ENCODE measurements at places on chromosomes 2 and 18.

DNA sequence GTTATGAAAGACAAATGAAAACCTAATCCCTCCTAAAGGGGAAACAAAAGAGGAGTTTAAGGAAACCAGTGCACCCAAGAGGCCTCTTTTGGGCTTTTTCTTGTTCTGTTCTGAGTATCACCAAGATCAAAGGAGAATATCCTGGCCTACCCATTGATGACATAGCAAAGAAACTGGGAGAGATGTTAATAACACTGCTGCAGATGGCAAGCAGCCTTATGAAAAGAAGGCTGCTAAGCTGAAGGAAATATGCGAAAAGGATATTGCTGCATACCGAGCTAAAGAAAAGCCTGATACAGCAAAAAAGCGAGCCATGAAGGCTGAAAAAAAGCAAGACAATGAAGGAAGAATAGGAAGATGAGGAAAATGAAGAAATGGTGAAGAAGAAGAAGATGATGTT lies 23.6 kb upstream of the STAT4 start:
- DNase-seq = no peak

GRCh38 chr2:7117076-7117475 lies 199.9 kb downstream of the RNF144A start:
- DNase-seq = no peak

DNA sequence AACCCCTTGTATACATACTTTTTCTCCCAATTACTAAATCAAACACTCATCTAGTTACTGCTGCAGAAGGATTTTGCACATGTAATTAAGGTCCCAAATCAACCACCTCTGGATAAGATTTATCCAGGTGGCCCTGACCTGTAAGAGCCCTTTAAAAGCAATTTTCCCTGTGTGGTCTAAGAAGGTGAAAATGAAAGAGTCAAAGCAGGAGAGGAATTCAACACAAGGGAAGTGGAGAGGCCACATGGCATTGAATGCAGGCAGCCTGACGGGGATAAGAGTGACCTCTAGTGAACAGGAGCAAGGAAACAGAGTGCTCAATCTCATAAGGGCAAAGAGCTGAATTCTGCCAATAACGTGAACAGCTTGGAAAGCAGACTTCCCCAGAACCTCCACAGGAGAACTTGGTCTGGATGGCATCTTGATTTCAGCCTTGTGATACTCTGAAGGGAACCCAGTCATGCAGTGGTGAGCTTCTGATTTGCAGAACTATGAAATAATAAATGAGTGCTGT lies 27.2 kb downstream of the PPP3R1 start:
- peak; percentile 8 for DNase-seq

GRCh38 chr2:130287656-130288026 lies 55.1 kb upstream of the IMP4 start:
- no peak for DNase-seq

DNA sequence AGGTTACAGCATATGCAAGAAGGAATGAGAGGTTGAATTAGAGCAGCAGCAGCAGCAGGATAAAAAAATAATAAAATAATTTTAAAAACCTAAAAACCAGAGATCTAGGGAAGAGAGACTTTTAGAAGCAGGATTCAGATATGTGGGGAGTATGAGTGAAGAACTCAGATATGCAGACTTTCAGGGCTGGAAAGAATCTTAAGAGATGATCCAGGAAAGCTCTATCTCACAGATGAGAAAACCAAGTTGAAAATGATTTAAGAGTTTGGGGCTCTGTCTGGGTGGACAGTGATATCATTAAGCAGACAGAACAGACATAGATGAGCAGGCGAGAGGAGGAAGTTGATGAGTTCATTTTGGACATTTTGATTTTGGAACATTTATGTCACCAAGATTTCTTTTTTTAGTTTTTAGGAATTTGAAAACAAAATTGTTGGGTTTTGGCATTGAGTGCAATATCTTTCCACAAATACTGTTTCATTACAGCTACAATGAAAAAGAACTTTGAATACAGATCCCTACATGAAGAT lies 31.8 kb downstream of the BCL2 start:
- DNase-seq = no peak

DNA sequence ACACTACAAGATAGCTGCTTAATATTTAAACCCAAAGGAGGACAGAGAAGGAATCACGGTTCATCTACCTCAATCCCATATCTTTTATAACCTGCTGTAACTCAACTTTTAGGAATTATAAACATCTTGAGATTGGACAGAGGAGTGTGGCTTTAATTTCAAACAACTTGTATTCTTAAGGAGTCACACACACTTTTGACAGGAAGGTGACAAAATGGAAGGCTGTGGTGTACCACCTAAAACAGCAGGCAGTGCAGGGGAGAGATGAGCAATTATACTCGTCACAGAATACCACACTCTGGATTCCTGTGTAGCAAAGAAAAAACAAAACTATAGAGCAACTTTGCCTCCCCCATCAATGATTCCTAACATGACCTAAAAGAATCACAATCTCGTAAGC lies 194.8 kb downstream of the ZEB2 start:
- DNase-seq = no peak

DNA sequence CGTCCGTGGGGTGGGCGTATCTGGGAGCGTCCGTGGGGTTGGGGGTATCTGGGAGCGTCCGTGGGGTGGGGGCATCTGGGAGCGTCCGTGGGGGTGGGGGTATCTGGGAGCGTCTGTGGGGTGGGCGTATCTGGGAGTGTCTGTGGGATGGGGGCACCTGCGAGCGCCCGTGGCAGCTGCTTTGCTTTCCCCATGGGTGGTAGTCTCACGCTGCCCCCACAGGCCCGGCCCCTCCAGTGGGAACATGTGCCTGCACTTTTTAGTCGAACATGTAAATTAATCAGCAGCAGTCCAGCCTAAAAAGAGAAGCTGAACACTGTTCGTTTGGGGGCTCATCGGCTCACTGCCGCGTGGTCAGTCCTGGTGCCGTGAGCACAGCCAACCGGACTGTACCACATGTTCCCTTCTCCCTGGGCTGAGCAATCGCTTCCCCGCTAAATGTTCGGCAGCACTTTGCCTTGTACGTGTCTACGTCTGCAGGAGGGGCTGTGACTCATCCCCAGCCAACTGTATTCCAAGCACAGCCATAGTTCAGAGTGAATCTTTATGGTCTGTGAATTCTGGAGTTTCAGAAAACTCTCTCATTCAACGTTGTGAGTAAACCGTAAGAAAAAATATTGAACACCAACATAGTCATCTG lies 271.5 kb downstream of the AGAP1 start:
- no peak for DNase-seq

- DNase-seq = no peak
Measured at GRCh38 chr2:54274781-54275242, 18.8 kb upstream of the TSPYL6 start.

- DNase-seq = no peak
Measured at GRCh38 chr2:28835781-28836180, 25.1 kb downstream of the SPDYA start.

DNA sequence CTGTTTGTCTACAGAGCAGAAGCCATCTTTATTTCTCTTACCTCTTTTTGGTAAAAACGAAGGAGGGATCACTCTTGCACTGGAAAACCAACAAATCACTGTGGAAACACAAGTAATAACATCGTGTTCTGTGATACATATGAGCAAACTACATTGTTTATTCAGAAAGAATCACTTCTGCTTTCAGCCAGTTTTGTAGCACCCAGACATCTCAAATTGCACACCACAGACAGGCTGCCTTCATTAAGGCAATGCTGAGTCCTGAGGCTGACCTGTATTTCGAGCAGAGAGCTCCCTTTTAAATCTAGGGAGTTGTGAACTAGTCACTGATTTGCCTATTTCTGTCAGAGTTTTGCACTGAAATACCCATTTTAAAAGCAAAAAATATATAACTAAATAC lies 1003.2 kb upstream of the FAM98A start:
- DNase-seq = no peak

- no peak for DNase-seq
Measured at GRCh38 chr2:195396479-195396878, 260.5 kb upstream of the SLC39A10 start.

DNA sequence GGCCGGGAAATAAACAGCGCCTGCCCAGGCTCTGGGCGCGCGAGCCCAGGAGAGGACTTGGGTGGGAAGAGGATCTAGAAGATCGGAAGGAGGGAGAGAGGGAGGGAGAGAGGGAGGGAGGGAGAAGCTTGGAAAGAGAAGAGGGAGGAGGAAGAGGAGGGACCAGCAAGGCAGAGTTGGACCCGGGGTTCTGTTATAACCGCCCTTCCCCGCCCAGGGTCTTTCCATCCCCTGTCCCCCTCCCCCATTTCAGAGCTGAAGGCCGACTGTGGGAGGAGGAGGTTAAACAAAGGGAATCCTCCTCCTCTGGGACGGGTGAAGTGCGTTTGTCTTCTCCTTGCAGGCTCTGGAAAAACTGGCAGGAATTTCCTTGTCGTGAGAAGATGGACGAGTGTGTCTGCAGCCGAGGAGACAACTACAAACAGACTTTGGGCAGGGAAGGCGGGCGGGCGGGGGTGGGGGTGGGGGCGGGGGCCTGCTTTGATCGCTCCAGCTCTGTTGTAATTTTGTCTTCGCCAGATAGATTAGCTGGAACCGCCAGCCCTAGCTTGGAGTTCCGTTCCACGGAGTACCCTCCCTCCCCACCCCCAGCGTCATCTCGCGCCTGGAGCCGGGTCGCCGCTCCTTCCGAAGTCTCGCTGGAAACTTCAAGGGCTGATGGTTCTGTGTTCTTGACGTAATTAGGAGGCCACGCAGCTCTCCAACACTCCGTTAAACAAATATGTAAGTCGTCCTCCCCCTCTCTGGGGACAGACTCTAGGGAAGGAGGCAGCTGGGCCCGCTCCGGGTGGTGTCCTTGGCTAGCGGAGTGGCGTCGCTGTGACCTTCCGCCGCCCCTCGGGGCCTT lies 6.4 kb upstream of the SP9 start:
- no peak for DNase-seq

GRCh38 chr2:224671731-224672130 lies 44.4 kb downstream of the CCDC195 start:
- no peak for DNase-seq

DNA sequence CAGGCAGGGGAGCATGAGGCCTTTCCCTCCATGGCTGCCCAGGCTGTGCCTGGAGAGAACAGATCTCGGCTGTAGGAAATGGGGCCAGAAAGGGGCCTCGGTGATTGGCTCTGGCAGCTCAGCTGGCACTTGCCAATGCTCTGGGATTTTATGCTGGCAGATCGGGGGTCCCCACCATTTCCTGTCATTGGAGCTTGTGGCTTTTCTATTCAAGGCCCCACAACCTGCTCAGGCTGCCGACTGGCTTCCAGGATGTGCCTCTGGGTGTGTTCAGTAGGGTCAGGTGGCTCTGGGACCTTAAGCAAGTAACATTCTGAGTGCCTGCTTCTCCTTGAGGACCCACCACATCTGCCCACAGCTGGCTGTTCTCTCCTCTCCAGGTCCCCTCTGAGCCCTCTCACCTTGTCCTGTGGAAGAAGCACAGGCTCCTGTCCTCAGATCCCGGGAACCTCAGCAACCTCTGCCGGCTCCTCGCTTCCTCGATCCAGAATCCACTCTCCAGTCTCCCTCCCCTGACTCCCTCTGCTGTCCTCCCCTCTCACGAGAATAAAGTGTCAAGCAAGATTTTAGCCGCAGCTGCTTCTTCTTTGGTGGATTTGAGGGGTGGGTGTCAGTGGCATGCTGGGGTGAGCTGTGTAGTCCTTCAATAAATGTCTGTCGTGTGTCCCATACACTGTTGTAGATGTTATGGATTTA lies 4.2 kb downstream of the GNLY start:
- DNase-seq = no peak

GRCh38 chr2:15222856-15223255 lies 338.3 kb downstream of the NBAS start:
- no peak for DNase-seq

- DNase-seq = no peak
Measured at GRCh38 chr2:173922760-173923159, 42.4 kb downstream of the SP3 start.

DNA sequence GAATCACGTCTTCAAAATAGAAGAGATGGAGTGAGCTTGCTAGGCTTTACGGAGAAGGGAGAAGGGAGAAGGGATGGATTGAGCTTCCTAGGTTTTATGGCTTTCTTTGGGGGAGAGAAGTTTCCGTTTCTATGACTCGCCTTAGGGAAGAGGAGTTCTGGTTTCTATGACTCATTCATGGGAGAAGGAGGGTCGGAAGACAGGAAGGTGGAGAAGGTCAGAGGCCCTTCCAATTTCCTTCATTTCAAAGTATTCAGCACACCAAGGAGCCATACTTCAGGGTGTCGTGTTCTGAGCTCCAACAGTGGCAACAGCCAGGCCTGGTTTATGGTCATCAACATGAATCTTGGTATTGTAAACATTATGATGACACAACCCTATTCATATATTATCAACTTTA lies 284.7 kb upstream of the VWC2L start:
- no peak for DNase-seq

DNA sequence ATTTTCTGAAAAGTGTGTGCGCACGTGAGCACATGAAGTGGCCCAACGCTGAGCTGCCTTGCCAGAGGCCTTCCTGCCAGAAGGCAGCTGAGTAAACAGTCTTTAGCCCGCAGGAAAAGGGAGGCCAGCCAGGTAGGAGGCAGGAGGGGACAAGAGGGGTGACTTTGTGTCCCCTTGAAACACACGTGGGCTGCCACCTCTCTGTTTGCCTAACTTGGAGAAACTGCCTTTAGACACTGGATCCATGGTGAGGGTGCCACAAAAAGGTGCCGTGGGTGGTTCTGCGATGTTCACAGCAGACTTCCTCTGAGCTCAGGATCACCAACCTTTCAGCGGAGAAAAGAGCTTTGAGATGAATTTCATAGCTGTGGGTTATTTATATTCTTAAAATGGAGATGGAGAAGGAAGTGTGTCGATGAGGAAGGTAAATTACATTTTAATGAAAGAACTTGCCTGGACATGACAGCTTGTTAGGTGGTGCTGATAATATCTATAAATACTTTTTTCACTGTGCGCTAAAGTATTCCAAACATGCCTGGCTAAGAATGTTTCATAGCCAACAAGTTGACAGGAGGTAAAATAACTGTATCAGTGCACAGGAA lies 36.6 kb upstream of the ASB1 start:
- DNase-seq = no peak

- DNase-seq = no peak
Measured at GRCh38 chr2:20999906-21000645, 43.8 kb downstream of the APOB start.

- DNase-seq = no peak
Measured at GRCh38 chr2:184304006-184304405, 294.3 kb upstream of the ZNF804A start.

- DNase-seq = no peak
Measured at GRCh38 chr2:77418537-77418936, 103.6 kb downstream of the LRRTM4 start.

DNA sequence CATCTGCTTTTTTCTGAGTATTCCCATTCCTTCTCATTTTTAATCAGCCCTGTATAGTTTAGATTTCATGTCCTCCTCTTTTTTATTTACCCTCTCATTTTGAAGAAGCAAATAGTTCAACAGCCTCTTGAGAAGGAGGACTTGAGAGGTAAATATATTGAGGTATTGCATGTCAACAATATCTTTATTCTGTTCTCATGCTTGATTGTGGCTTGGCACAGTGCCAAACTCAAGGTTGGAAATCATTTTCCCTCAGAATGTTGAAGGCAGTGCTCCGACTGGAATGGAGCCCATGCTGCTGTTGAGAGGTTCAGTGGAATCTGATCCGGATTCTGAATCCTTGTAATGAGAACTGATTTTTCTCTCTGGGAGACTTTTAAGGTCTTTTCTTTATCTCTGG lies 31.0 kb upstream of the GALNT3 start:
- no peak for DNase-seq

- DNase-seq = no peak
Measured at GRCh38 chr2:1716441-1716840, 27.9 kb downstream of the PXDN start.
